ENCODE measurements at places on chromosomes 6 and 20.

GRCh38 chr6:14670806-14671205 is 553.2 kb downstream of the CD83 start:
- DNase-seq, result no peak

DNA sequence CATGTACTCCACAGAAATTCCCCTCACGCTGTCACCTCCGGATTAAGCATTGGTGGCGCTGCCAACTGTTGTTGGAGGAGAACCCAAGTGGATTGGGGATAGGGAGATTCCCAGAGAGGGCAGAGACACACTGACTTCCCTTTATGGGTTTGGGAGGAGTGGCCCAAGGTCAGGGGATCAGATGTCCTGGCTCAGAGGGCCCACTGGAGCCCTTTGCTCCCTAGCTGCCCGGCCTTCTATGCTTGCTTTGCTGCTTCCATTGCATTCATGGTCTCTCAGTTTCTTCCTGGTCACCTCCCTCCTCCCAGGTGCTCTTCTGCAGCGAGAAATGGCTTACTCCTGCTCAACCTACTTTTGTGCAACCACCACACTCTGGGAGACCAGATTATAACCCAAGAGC is 14.3 kb downstream of the CUL9 start:
- DNase-seq, result no peak

DNA sequence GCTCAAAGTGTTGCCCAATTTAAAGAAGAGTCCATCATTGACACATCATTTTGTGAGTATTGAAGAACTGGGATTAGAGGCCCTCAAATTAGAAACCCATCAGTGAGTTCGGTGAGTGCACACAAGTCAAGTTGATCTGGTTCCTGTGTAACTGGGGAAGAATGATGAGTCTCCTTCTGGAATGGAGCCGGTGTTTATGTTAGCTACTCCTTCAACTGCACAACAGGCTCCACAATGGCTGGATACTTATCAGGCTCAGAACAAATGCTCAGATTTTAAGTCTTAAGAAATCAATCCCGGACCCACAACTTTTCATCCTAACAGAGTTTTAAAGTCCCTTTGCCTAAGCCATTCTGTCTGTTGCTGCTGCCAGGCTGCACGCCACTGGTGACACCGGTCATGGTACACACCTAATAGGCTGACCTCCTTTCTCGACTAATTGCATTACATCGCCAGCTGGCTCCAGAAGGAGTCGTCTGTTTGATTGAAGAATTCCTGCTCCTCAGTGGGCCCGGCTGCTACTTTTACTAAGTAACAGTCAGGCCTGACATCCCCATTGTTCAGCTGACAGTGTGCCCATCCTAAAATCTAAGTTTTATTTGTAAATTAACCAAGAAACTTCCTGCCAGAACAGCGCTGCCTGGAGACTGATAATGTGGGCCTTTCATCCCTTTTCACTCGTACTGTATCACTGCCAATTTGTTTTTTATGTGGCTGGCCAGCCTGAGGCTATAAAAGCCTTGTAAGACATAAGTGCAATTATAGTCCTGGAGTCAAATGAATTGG is 130.4 kb downstream of the INSM1 start:
- no peak for DNase-seq

GRCh38 chr6:41644297-41644879 is 6.1 kb downstream of the MDFI start:
- no peak for DNase-seq

- DNase-seq, result no peak
Observed at GRCh38 chr20:16397086-16397485, 176.2 kb downstream of the KIF16B start.

DNA sequence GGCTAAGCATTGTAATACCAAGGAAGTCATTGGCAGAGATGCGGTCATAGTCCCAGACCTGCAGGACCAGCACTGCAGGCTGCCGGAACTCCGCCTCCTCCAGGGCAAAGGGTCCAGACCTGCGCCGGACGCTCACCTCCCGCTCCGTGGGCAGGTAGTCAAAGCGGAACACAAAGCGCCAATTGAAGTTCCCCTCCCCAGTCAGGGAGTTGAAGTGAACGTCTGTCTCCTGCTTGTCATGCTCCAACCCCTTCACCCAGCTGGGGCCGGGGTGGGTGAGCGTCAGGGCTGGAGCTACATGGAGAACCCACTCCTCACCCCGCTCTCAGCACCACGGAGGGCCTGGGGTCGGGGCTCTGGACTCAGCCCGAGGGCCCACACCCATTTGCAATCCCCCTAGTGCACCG is 18.2 kb downstream of the ERGIC3 start:
- no peak for DNase-seq

DNA sequence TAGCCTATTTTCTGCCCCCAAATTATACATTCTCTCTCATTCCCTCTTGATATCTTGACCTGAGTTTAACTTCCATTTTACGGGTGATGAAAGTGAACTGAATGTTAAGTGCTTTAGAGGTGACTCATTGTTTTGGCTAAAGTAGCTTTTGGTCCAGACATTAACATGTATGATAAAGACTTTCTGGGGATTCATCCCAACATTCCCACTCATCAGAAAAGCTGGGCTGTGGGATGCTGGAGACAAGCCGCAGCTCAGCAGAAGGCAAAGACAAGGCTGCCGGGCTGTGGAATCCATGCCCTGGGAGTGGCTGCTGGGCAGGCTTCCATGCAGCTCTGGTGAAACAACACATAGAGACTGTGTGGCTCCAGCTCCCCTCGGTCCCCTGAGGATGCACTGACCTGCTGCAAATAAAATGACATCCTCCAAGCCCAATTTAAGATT is 89.9 kb upstream of the SYNDIG1 start:
- DNase-seq, result no peak

GRCh38 chr6:142325111-142325510 is 23.3 kb downstream of the ADGRG6 start:
- DNase-seq, result no peak

Measured in CD8-positive, alpha-beta T cell (primary cell).